HEK293T (cell line): ENCODE measurements at places on chromosomes 3 and 15.

DNA sequence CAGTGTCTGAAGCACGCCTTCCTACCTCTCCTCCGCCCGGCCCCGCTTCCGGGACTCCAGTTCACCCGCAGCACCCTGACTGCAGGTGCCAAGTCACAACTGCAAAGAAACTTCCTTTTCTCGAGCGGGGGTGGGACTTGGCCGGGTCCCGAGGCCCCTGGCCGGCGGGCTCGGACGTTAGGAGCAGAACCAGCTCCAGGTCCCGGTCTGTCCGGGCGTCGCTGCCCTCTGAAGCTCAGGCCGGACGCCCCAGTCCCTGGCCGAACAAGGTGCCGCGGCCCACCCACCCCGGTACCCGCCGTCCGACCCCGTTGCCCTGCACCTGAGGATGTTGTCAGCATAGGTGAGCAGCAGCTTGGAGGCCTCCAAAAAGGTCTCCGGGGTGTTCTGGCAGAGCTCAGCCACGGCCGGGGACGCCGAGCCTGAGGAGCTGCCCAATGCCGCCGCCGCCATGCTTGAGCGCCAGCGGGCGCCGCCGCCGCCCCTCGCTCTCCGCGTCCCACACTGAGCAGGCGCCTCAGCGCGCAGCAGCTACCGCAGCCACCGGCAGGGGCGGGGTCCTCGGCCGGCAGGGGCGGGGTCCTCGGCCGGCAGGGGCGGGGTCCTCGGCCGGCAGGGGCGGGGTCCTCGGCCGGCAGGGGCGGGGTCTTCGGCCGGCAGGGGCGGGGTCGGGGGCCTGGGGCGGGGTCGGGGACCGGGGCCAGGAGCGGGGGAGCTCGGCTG lies at the start of gene NGLY1:
NGLY1 (minus strand) TSS at position 506 of the 723 bp plus-strand sequence; CDS start at position 453, 53 bp downstream.
- DNase-seq = peak; percentile 85

GRCh38 chr15:49200347-49200746 lies 30.3 kb downstream of the GALK2 start:
- no peak for DNase-seq

DNA sequence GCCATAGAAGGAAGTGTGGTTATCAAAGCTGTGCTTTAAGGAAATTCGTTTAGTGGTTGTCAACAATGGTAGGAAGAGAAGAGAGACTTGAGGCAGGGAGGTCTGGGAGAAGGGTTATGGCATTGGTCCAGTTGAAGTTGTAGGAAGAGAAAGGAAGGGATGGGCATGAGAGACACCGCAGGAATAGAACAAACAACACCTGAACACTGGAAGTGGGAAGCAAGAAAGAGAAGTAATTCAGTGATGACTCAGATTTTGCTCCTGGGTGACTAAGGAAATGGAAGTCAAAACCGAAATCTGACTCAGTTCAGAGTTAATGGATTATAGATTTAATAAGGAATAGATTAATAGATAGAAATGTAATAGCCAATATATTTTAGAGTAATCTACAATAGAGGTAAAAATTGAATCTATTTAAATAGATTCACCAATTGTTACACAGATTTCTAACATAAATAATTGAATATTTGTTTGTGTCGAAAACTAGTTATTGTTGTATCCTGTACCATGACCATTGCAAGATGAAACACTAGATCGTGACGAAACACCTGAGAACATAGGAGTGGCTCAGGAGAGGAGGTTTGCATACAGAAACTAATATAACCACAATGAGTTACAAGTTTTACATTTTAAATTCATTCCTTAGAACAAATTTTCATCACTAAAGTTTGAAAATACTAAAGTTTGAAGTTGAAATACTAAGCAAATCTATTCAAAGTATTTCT lies 36.0 kb downstream of the THBS1 start:
- DNase-seq = no peak

- no peak for DNase-seq
These were observed 47.7 kb upstream of the INSYN1 start for GRCh38 chr15:73800662-73801345.
